ENCODE measurements at places on chromosomes 4 and X.

DNA sequence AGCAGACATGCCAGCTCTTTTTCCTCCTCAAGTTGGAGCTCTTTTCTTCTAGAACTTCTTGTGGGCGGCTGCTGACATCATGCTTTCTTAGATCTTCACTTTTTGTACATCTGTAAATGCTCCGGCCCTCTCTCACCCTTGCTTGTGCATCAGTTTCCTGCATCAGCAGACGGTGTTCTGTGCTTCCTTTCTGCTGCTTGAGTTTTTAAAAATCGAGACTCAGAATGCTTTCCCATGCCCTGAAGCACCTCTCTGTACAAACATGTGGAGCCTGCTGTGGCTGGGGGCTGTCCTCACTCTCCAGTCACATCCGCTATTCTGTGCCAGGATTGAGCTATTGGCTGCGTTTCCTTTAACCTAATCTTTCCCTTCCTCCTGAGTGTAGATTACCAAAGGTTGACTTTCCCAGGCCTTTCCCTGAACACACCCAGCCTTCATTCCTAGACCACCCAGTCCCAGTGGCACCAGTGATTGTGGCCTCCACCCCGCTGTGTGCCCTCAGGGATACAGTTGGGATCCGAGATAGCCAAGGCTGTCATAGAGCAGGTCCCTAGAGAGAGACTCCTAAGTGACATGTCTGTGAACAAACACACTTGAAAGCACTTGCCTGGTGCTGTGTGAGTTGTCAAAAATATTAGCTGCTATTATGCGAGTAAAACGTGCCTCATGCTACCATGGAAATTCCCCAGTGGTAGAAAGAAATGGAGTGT is 41.9 kb downstream of the TNIP2 start:
- no peak for DNase-seq

GRCh38 chrX:64192040-64192439 is 13.5 kb downstream of the AMER1 start:
- DNase-seq, result no peak

DNA sequence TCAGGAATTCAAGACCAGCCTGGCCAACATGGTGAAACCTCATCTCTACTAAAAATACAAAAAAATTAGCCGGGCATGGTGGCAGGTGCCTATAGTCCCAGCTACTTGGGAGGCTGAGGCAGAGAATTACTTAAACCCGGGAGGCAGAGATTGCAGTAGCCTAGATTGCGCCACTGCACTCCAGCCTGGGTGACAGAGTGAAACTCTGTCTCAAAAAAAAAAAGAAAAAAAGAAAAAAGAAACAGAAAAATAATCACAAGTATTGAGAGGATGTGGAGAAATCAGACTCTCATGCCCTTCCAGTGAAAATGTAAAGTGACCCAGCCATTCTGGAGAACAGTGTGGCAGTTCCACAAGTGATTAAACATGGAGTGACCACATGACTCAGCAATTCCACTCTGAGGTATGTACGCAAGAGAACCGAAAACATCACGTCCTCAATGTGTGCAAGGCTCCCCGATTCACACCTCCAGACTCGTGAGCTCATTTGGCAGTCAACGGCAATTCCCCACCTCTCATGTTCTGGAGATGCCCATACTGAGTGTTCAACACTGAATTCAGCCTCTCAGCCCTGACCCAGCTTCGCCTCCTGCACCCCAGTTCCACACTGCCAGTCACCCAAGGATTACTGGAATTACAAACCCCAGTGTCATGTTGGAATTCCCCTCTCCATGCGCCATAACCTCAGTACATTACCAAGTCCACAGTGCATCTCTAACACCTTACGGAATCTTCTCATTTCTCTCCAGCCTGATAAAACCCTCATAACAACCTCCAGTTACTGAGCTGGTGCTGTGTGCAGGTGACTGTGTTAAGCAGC is 21.1 kb downstream of the ACOX3 start:
- peak; percentile 67 for DNase-seq

DNA sequence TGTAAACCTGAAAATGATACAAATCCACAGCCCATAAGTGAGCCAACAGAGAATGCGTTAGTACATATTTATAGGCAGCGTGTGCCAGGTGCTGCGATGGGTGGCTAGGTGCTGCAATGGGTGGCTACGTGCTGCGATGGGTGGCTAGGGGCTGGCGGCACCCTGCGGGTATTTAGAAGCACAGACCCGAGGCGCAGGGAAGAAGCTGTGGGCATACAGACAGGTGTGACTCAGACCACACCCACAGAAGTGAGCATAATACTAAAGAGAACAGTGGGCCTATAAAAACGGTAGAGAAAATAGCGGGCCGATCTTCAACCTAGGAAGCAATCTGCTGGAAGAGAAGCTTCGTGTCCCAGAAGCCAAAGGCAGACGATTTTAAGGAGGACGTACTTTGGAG is 81.1 kb downstream of the FAT1 start:
- DNase-seq, result no peak

DNA sequence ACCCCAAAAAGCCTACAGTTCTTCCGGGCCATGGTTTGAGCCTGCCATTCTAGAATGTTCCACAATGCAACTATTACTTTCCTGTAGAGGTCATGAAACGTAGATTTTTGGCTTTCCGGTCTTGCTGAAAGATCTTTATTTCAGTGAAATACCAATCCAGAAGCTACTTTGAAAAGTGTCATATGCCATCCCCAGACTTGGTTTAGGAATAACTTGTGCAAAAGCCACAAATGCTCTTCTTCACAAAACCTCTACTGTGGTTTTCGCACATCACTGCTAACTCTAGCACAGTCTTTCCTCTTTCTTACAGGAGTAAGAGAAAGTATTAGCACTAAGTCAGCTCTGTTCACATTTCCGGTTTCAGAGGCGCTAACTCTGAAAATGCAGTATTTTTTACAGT is 12.7 kb upstream of the CD40LG start:
- no peak for DNase-seq

- DNase-seq, result no peak
Observed at GRCh38 chr4:102901804-102902203, 33.0 kb downstream of the CISD2 start.

- DNase-seq, result no peak
Observed at GRCh38 chr4:38568768-38569167, 95.2 kb upstream of the KLF3 start.

- DNase-seq, result peak; percentile 62
Observed at GRCh38 chr4:93776386-93777080, 52.0 kb upstream of the ATOH1 start.

- DNase-seq, result no peak
Observed at GRCh38 chr4:84622959-84623358, 40.0 kb downstream of the CDS1 start.

All from M059J (cell line).